ENCODE measurements at places on chromosomes 16 and 17.

DNA sequence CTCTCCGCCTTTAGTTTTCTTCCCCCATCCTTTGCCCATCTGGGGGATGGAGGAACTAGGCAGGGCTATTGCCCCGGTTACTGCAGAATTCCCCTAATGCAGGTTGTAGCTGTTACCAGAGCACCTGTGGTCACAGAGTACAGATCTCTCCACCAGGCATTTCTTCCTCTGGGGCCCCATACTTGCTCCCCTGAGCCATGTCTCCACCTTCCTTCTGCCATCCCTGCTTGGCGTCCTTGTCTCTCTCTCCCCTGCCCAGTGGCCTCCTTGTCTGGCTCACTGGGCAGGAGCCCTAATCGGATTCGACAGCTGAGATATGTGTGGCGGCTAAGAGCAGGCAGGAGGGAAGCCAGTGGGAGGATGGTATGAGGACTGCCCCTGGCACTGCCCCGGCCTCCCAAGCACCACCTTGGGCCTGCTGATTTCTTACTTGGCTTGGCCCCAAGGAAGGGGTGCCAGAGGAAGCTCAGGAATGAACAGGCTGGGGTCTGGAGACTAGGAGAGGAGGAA is 2.0 kb downstream of the RARA start:
- DNase-seq: peak; percentile 45

DNA sequence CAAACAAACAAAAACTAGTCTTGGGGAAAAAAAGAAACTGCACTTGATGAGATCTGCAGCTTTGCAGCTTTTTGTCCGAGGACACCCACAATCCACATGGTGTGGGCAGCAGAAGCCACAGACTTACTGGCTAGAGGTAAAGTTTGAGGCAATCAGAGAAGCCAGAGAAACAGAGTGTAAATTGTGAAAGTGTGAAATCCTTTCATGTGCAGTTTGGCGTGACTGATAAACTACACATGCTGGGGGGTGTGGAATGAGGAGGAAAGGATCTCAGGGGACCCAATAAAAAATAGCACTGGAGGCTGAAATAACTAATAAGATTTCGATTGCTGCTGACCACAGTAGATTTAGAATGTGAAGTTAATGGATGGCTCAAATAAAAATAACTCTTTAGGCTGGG is 42.4 kb upstream of the HOXB13 start:
- DNase-seq: no peak

- DNase-seq: no peak
These were observed 6.3 kb downstream of the RAB40C start for GRCh38 chr16:595942-596735.

DNA sequence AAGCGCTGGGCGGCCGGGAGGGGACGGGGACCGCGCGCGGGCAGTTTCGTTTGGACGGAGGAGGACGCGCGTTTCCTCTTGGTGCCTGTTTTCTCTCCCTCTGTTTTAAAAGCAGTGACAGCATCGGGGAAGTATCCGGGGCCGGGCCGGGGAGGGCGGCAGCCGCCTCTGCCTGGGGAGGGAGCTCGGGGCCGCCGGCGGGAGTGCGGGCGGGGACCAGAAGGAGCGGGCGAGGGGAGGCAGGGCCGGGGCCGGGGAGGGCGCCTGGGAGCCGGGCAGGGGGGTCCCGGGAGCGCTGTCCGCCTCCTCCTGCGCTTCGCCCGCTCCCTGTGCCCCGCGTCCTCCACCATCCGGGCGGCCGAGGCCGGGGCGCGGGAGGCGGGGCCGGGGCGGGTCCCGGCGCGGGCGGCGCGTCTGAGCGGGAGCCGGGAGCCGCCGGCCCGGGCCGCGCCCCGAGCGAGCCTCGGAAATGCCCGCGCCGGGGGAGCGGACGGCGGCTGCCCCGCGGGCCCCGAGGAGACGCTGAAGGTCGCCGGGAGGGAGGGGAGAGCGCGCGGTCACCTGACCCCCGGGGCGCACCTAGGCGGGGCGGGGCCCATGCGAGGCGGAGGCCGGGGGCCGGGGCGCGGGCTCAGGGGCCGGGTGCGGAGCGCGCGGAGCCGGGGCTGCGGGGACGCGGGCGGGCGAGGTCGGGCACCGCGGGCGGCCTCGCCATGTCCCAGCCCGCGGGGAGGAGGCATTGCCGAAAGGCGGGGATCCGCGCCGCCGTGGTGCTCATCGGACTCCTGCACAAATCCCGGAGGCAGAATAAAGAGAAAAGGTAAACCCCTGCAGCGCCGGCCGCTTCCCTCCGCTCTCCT is 57.3 kb downstream of the RAP1GAP2 start:
- DNase-seq: peak; percentile 60

GRCh38 chr17:52376137-52376536 is 217.6 kb upstream of the CA10 start:
- DNase-seq: peak; percentile 4

- no peak for DNase-seq
These were observed 44.6 kb upstream of the ADCY9 start for GRCh38 chr16:4160658-4161430.

DNA sequence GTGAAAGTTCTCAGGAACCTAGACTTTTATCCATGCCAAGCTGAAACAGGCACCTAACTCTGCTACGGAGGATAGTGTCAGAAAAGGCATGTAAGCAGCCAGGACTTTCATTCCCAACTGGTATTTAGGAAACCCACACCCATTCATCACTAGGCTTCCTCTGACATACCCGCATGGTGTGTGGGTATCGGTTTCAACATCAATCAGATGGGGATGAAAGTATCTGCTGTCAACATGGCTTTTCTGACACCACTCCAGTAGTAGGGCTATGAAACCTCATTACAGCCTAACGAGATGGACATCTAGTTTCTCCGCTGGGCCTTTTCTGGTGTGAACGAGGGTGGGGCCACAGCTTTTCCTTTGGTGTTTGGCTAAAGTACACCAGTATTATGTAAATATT is 1178.3 kb downstream of the CDH11 start:
- no peak for DNase-seq

DNA sequence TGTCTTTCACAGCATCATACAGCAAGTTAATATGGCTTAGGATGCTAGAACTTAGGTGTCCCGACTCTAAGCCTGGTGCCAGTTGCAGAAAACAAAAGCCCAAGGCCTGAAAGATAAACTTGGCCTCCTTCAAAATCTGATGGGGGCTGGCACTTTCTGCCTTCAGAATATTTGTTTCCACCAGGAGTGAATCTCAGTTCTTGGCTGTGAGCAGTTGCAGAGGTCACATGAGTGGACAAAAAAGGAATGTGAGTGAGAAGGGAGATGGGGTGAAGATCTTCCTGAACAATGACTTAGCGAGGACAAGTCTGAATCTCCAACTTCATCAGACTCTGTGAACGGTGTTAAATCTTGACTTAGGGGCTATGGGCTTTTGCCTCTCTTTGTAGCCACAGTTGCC is 46.6 kb downstream of the HOXB1 start:
- no peak for DNase-seq

DNA sequence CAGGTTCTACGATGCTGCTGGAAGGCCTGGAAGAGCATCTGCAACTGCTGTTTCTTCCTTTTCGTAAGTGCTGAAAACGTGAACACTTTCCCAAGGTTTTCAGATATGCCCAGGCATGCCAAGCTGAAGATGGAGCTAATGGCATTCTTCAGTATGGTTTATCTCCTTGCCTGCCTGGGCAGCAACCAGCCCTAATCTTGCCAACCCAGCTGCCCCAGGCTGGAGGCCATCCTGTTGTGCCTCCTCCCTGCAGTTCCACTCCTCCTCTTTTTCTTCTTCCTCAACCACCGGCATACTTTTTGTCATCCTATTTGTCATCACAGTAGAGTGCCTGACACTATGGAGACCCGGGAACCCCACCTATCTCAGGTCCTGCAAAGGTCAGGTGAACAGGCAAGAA is 1849.3 kb downstream of the TP53TG3F start:
- DNase-seq: no peak

GRCh38 chr17:17780922-17781590 is 55.7 kb downstream of the SREBF1 start:
- DNase-seq: peak; percentile 89

- no peak for DNase-seq
These were observed 365.4 kb upstream of the C16orf82 start for GRCh38 chr16:26701243-26701886.

DNA sequence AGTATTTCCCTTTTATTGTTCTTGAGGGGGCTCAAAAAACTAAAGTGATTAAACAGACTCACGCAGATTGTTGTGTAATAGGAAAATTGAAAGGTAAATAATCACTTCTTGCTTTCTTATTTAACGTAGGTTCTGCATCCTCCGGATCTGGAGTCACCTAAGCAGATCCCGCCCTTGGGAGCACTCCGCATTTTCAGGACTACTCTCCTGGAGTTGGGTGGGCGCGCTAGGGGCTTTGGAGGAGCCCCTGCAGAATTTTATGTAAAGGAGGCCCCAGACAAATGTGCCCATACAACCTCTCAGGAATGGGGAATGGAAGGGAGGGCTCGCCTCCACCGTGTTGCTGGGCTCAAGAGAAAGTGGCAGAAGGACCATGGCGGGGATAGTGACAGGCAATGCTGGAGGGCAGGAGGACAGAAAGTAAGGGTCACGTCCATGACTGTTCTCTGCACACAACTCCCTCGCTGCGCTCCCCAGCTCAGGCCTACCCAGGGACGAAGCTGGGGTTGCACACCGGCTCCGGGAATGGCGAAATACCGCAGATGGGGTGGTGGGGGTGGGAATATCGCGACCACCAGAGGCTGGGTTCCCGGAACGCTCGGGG is 8.3 kb downstream of the MT2A start:
- no peak for DNase-seq

GRCh38 chr16:67677712-67678111 is 11.1 kb downstream of the C16orf86 start:
- no peak for DNase-seq

- DNase-seq: no peak
These were observed 34.5 kb upstream of the MEOX1 start for GRCh38 chr17:43695970-43696865.

DNA sequence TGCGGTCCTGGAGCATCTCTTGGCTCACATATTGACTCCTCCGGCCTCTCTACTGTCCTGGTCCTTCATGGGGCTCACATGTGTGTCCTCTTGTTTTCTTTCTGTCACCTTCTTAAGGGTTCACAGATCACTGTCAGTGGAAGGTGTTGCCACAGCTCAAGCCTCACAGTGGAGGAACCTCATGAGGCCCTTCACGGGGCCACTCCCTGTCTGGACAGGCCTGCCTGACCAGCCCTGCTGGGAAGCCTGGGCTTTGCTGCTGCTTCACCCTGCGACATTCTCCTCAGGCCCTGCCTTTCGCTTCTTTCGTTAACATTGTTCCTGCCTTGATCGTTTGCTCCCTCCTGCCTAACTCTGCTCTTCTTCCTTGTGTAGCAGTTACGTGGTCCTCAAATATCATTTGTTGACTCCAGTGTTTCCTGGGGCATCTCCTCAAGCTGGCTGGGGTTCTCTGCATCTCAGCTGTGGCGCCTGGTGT is 55.9 kb downstream of the WDR45B start:
- peak; percentile 28 for DNase-seq

DNA sequence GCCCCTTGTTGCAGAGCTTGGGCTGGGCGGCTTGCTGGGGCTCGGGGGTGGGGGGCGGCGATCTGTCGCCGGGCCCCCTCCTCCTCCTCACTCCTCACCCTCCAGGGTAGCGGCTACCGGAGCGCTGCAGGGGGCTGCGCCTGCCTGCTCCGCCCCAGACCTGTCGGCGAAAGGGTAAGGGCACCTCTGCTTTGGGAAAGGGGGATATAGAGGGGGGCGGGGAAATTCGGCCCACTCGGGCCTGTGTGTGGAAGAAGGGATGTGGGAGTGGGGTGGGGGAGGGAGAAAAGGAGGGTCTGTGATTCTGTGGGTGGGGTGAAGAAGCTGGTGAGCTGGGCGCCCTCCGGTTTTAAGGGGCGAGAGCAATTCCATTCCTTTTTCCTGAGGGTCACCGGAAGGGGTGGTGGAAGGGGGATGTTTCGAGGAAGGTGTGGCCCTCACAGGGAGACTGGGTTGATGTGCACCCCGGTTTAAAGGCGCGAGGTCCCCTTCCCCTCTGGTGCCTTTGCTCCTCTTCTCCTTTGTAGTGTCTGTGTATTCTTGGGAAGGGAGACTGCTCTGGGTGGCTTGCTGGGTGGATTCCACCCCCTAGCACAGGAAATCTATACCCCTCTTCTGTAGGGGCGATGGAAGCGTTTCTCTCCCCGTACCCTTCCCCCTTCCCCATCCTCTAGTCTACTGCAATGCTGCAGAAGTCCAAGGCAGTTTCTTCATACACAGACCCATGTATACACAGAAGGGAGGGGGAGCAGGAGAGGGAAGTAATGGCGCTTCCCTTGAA is 878 bp downstream of the TAOK1 start:
- DNase-seq: peak; percentile 75

DNA sequence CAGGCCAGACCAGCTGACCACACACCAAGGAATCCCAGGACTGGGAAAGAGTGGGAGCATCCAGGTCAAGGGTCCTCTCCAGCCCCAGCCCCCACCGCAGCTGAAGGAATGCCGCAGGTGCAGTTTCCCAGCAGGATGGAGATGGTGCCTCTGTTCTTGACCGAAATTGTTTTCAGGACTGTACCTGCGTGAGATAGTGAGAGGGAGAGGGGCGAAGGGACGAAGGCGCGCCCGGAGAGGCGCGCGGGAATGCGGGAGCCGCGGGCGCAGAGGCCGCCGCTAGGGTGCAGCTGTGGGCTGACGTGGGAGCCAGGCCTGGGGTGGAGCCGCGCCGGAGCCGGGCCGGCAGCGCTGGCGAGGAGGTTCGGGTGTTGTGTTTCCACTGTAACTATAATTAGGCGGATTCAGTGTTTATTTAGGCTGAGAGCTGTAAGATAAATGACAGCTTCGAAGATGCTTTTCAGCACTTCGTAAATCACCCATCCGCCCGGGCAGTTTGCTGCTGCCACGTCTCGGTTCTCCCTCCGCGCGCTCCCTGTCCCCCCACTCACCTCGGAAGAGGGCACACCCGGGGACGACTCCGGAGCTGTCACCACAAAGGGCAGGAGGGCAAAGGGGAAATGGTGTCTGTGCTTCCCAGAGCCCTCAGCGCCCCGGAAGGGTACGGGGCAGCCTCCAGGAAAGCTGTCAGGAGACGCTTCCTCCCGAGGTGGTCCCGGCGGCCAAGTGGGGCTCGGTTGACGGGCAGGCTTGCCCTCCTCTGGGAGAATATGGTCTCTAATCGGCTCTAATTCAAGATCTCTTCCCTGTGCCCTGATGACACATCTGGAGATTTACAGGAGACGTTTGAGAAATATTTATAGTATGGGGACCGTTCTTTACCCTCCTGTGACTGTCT is 38.2 kb downstream of the HOXB1 start:
- peak; percentile 18 for DNase-seq
